ENCODE measurements at places on chromosomes 6 and 20.

DNA sequence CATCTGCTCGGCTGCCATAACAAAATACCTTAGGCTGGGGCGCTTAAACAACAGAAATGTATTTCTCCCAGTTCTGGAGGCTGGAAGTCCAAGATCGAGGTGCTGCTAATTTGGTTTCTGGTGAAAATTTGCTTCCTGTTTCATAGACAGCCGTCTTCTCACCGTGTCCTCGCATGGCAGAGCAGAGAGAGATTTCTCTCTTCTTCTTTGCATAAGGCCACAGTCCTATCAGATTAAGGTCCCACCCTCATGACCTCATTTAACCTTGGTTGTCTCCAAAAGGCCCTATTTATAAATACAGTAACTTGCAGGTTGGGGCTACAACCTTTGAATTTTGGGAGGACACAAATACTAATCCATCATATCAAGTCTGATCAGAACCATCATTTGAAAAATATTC lies 544.3 kb downstream of the KIF16B start:
- no peak for DNase-seq

GRCh38 chr6:157996918-157997702 lies 15.4 kb downstream of the SYNJ2 start:
- DNase-seq: no peak

DNA sequence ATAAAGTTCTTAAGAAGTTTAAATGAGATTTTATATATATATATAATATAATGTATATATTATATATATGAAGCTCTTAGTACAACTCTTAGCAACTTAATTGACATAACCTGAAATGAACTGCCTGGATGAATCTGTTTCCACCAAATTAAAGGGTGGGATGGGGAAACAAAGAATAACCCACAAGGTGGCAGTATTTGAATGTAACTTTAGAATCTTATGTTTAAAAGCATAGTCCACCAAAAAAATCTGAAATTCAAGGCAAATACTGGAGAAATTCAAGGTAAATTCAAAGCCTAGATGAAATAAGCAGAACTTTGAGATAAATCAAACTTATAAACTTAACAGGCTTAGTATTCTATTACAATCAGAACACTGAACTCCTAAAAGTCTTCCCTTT lies 4.4 kb upstream of the IBTK start:
- peak; percentile 18 for DNase-seq

DNA sequence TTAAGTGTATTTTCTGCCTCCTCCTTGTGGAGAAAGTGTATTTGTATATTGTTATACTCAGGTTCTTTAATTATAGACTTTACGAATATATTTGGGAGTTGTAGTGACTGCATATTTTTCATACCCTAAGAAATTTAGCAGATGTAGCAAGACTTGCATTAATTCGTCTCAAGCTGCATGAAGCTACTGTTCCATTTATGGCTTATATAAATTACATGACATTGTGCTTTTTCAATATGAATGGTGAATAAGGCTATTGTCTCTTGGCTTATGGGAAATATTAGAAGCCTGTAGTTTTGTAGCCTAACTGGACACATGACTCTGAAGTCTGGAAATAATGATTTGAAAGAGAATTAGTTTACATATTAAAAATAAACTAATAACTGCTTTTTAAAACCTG lies 2.4 kb downstream of the ADGRG6 start:
- DNase-seq: no peak

DNA sequence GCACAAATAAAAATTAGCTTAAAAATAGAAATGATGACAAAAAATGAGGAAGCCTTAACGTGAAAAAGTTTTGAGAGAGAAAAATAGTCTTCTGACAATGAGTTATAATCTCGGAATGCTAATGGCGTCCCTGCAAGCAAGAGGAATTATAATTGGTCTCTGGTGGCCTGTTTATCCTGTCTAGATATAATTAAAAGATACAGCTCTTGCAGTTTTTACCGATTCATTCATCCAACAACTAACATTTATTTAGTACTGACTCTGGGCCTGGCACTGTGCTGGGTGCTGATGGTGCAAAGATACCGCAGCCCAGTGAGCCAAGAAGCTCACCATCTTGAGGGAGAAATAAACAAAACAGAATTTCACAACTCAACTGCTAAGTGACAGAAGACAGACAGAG lies 31.6 kb upstream of the ANKRD60 start:
- no peak for DNase-seq

GRCh38 chr6:73032586-73032985 lies 192.7 kb downstream of the KHDC1L start:
- DNase-seq: no peak

- DNase-seq: no peak
Observed at GRCh38 chr20:43431134-43431519, 26.6 kb upstream of the SRSF6 start.

DNA sequence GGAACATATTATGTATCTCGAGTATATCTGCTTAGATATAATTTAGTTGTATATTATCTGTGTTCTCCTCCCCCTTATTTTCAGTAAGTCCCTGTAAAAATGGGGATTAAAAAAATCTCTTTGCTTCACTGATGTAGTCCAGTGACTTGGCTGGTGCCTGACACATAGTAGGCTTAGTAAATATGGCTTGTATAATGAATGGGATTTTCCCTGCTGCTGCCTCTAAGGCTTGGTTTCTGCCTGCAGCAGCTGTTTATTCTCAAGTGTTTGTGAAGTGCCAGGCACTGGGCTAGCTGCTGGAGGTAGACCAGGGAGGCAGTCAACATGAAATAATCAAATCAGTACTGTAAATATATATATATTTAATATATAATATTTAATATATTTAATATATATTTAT lies 1.6 kb upstream of the ZFP64 start:
- no peak for DNase-seq

DNA sequence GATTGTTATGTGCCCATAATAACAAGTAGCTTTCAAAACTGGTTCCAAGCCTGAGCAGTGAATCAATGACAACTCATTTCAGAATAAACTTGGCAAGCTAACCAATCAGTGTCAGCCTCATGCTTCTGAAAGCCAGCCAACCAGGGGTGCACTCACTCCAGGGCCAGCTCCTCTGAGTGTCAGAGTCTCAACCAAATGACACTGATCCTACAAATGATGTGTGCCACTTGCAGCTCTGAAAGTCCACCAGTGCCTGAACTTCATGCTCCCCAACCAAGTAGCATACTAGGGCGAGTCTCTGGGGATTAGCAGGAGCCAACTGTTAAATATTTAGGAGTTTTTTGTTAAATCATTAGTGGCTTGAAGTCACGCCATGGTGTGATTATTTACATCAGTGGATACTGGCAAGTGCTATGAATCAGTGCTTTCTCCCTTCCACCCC lies 4.5 kb downstream of the IYD start:
- DNase-seq: peak; percentile 44
